Psoas muscle (tissue), 8 donors: ENCODE measurements at places on chromosomes 16 and 17.

GRCh38 chr17:31586946-31587345, 195.5 kb downstream of the RAB11FIP4 start:
- DNase-seq, result no peak
- no peaks in the 10 kb centered on the region for H3K36me3 ChIP-seq
- no peak overlapping the region for H3K4me3 ChIP-seq
- peaks cover 3% of the 10 kb centered on the region for H3K4me1 ChIP-seq
- no peak overlapping the region for H3K27ac ChIP-seq
- H3K27me3 ChIP-seq, result no peaks in the 10 kb centered on the region

DNA sequence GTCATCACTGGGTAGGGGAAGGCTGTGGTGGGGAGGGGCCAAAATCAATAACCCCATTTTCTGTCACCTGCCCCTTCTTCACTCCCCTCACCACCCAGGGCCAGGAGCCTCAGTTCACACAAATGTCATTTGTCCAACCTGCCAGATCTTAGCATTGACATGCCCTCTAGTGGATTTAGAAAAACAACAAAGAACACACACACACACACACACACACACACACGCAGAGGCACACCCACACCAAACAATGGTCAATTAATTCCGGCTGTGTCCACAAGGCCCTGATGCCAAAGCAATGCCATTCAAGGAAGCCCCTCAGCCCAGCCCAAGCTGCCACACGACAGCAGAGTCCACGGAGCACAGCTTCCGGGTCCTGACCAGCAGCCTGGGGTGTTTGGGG, 68.4 kb downstream of the NOG start:
- no peak overlapping the region for H3K4me3 ChIP-seq
- peaks cover 8% of the 10 kb centered on the region for H3K4me1 ChIP-seq
- no peak for DNase-seq
- H3K36me3 ChIP-seq, result no peaks in the 10 kb centered on the region
- H3K27ac ChIP-seq, result no peak overlapping the region

DNA sequence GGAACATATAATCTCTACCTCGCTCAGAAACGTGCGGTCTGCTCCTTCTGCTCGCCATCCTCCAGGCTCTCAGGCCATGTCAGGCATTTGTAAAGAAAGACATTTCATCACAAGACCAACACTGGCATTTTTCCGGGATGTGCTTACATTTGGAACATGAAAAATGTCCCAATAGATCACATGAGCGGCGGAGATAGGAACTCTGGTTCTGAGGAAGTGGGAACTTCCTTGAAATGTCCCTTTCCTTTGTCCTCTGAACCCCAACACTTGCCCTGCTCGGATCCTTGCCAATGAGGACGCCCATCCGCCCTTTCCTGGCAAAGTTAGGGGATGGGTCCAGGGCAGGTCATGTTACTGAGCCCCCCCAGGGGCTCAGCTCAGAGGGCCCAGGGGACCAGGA, 130.5 kb downstream of the MAF start:
- H3K4me1 ChIP-seq, result peaks cover 15% of the 10 kb centered on the region
- H3K4me3 ChIP-seq, result no peak overlapping the region
- H3K27me3 ChIP-seq, result no peaks in the 10 kb centered on the region
- H3K36me3 ChIP-seq, result no peaks in the 10 kb centered on the region

- H3K4me3 ChIP-seq, result no peak overlapping the region
- H3K4me1 ChIP-seq, result peaks cover 7% of the 10 kb centered on the region
- H3K36me3 ChIP-seq, result no peaks in the 10 kb centered on the region
Observed at GRCh38 chr17:74875155-74875976, 2.6 kb upstream of the FDXR start.

DNA sequence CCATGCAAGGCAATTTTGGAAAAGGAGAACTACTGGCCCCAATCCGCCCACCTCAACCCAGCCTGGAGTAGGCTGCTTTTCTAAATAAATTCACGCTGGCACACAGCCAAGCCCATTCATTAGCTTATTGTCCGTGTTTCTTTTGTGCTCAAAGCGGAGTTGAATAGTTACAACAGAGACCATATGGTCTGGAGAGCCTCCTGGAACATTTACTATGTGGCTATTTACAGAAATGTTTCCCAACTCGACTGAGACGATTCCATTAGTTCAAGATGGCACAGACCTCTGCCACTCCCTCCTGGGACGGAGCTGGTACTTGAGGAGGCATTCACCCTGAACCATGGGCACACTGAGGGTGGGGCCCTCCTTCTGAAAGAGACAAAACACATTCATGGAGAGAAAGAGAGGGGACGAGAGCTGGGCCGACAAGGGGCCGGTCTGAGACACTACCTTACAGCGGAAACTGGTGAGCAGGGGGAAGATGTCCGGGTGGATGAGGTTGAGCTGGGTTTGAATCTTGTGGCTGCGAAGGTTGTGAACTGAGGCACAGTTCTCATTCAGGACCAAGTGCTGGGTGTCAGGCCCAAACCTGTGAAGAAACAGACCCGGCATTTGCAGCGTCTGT, 15.7 kb downstream of the ELAC2 start:
- H3K36me3 ChIP-seq, result peaks cover 12% of the 10 kb centered on the region
- no peak for DNase-seq
- no peak overlapping the region for H3K27ac ChIP-seq
- no peaks in the 10 kb centered on the region for H3K4me1 ChIP-seq
- no peak overlapping the region for H3K4me3 ChIP-seq
- H3K27me3 ChIP-seq, result no peaks in the 10 kb centered on the region

DNA sequence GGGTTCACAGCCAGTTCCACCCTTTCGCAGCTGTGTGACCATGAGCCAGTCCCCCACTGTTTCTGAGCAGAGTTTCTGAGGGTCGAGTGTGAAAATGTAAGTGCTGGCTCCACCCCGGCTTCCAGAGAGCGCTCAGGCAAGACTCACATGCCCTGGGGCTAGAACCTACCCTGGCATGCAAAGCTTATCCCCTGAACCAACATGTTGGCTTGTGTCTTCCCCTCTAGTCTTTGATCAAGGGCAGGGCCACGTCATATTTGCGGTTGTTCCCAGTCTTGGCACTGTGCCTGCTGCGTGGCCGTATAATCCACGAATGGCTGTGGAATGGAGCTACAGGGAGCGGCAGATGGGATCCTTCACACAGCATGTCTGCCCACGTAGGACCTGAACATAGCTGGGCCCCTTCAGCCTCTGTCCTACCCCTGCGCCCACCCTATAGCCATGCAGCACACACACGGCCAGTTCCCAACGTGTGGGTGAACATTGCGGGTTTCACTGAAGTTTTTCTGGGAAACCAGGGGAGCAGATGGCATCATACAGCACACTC, 84.8 kb downstream of the MRM1 start:
- no peaks in the 10 kb centered on the region for H3K4me1 ChIP-seq
- H3K27me3 ChIP-seq, result peaks cover 6% of the 10 kb centered on the region
- H3K27ac ChIP-seq, result no peak overlapping the region
- no peak for DNase-seq

DNA sequence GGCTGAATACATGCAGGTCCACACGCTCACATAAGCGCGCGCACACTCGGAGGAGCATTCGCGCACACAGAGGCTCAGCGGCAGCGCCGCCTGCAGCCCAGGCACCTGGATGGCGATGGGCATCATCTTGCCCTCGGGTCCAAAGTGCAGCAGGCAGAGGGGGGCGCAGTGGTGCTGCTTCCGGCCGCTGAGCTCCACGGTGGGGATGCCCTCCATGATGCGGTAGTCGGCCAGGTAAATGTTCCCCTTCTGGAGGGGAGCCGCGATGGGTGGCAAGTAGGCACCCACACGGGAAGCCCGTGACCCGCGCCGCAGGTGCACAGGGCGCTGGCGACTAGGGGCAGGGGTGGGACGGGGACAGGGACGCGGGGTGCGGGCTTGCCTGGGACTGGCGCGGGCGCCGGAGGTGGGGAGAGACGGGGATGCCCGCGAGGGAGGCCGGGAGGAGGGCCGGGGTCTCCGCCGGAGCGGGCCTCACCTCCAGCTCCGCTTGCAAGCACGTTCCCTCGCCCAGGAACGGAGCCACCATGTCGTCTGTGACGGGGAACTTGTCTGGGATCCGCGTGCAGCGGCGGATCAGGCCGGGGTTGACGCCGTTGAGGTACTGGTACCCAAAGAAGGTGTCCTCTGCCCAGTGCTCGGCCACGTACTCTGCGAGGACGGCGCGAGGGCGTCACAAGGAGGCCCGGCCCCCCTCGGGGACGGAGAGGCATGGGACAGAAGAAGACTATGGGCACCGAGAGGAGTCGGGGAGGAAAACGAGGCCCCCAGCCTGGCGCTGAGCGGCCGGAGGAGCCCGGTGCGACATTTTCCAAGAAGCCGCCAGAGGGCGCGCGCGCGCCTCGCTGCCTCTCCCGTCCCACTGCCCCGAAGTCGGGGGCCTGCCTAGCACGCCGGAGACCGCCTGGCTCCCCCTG, 8.0 kb downstream of the ALOX12B start:
- no peak overlapping the region for H3K27ac ChIP-seq
- no peaks in the 10 kb centered on the region for H3K36me3 ChIP-seq
- H3K4me1 ChIP-seq, result peaks cover 9% of the 10 kb centered on the region
- peaks cover 13% of the 10 kb centered on the region for H3K27me3 ChIP-seq
- peak; percentile 75 for DNase-seq

GRCh38 chr16:59719121-59719520, 985.0 kb upstream of the GOT2 start:
- no peaks in the 10 kb centered on the region for H3K27me3 ChIP-seq
- H3K27ac ChIP-seq, result no peak overlapping the region
- no peaks in the 10 kb centered on the region for H3K4me1 ChIP-seq

- DNase-seq, result no peak
- no peaks in the 10 kb centered on the region for H3K36me3 ChIP-seq
- H3K27me3 ChIP-seq, result no peaks in the 10 kb centered on the region
- H3K4me3 ChIP-seq, result no peak overlapping the region
Observed at GRCh38 chr17:28774206-28774605, 30.4 kb downstream of the TRAF4 start.

DNA sequence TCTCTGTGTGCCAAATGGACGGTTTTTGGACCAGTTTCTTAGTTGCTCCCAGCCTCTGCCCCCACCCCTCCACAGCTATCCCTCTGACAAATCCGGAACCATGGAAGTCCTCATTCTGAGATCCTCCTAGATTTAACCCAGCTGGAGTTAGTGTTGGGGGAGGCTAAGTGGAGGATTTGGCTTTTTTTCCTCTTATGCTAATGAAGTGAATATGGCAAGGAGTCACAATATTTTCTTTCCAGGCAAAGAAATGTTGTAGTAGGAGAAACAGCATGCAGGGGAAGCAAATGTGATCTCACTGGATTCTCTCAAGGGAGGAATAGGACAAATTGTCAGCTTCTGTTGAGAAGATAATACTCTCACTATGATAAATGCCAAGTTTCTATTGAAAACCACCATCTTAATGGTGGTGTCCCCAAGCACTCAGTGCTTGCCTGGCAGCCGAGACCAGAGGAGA, 159.5 kb downstream of the MSI2 start:
- no peak for DNase-seq
- H3K4me3 ChIP-seq, result no peak overlapping the region
- no peak overlapping the region for H3K27ac ChIP-seq
- H3K36me3 ChIP-seq, result no peaks in the 10 kb centered on the region

DNA sequence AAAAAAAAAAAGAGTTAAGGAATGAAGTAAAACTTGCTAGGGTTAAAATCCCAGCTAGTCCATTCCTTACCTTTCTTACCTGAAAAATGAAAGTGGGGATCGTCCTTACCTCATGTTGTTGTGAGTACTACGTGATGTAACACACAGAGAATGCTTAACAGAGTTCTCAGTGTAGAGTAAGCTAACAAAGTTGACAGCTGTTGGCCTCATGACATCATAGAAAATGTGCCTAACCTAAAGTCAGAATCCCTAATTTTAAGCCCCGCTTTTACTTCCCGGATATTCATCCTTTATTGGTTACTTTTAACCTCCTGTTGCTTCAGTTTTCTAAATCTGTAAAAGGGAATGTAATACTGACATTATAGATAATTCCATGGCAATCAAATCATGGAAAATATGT, 505.8 kb upstream of the HSBP1 start:
- DNase-seq, result no peak
- no peaks in the 10 kb centered on the region for H3K27me3 ChIP-seq
- peaks cover 3% of the 10 kb centered on the region for H3K4me1 ChIP-seq
- H3K36me3 ChIP-seq, result no peaks in the 10 kb centered on the region
- H3K4me3 ChIP-seq, result no peak overlapping the region
